ENCODE measurements at places on chromosomes 1 and 21. TPM values are rescaled to one million over a fixed set of nuclear protein-coding genes. Genes with fewer than 3 reads are reported as not detected.

DNA sequence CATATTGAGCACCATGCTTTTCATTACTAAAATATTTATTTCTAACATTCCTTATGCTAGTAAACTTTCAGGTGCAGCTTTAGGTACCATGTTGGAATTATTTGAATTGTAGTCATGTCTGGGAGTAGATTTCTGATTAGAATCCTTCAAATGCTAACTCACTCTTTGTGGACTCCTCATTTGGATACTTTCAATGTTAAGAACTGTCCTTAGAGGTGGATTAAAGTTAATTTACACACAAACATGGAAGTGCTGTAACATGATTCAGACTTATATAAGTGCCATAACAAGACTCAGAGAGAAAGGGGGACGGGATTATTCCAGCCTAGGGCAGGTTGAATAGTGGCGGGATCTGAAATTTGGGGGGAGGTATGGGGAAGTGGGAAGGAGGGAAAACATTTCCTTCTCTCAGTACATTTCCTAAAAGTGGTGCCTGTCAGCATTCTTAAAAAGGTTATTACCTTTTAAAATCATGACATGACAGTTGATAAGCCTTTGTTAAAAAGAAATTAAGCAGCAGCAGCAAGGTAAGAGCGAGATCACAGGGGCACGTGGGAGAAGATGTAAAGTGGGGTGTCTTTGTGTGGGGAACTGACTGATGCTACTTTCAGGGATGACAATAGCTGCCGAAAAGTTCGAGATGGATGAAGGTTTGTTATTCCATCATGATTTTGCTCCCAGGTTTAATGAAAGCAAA lies 44.4 kb downstream of the HHAT start:
- H3K27me3 ChIP-seq: no peaks in the 10 kb centered on the region
- DNase-seq: no peak
- H3K4me1 ChIP-seq: peaks cover 13% of the 10 kb centered on the region
- H3K36me3 ChIP-seq: no peaks in the 10 kb centered on the region
- no peak overlapping the region for H3K4me3 ChIP-seq

DNA sequence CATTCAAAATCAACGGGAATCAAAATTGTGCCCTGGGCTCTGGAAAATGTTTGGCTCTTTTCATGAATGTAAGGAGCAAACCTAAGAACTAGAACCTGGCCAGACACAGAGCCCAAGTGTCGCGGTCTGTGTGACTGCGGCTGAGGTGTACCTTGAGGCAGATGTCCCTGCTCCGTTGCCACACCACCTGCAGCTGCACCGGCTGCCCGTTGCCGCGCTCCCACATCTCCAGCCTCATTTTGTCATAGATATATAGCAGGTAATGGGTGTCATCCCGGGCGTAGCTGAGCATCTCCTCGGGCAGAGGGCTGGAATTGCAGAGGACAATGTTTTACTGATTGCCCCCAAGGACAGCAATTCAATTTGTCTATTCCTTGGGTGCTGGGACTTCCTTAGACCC lies 18.7 kb downstream of the EXOSC10 start:
- DNase-seq: no peak
- no peak overlapping the region for H3K4me3 ChIP-seq
- H3K27ac ChIP-seq: no peak overlapping the region
- no peaks in the 10 kb centered on the region for H3K4me1 ChIP-seq
- peaks cover 5% of the 10 kb centered on the region for H3K36me3 ChIP-seq
- H3K27me3 ChIP-seq: no peaks in the 10 kb centered on the region

DNA sequence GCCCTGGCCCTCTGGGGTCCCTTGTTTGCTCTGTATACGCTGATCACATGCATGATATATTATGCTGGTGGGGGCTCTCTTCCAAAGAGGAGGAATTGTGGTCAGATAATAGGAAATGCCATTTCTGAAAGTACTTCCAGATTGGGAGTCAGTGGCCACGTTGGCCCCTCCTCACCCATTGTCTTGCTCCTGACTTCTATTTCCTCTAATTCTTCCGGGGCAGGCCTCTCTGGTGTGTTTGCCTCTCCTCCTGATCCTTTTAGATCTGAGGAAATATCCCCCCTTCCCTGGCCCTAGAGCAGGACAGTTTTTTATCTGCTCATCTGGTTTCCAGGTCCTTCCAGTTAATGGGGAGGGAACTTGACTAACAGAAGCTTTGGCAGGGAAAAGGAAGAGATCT lies 2.9 kb downstream of the VANGL2 start:
- no peaks in the 10 kb centered on the region for H3K36me3 ChIP-seq
- H3K4me3 ChIP-seq: no peak overlapping the region
- no peak overlapping the region for H3K27ac ChIP-seq
- no peak for DNase-seq
- H3K27me3 ChIP-seq: no peaks in the 10 kb centered on the region

GRCh38 chr21:45328198-45329091 lies 40.8 kb upstream of the POFUT2 start:
- no peak for DNase-seq
- no peak overlapping the region for H3K4me3 ChIP-seq
- peaks cover 28% of the 10 kb centered on the region for H3K4me1 ChIP-seq

- H3K4me1 ChIP-seq: peaks cover 7% of the 10 kb centered on the region
- peak overlapping the region; percentile 56 for H3K27ac ChIP-seq
- peaks cover 98% of the 10 kb centered on the region for H3K36me3 ChIP-seq
- no peak overlapping the region for H3K4me3 ChIP-seq
- no peaks in the 10 kb centered on the region for H3K27me3 ChIP-seq
- no peak for DNase-seq
These were observed 58.5 kb downstream of the LDLRAD2 start for GRCh38 chr1:21870611-21871010.

The ATP1A2 gene
- total RNA-seq: 208 TPM

The KLF17 gene
- total RNA-seq: not detected

Measured in heart right ventricle (tissue), 16 donors.